ENCODE measurements at places on chromosomes 11 and 22. TPM values are rescaled to one million over a fixed set of nuclear protein-coding genes. Genes with fewer than 3 reads are reported as not detected.

The OR56A1 gene
- not detected for total RNA-seq

The SEZ6L gene
- total RNA-seq = not detected

The SCGB1C1 gene
- not detected for total RNA-seq

The MFNG gene
- 153 TPM for total RNA-seq

The PHOX2A gene
- total RNA-seq = not detected

The C11orf42 gene
- not detected for total RNA-seq

The KCNK4 gene
- 0.35 TPM for total RNA-seq

The CSNK2A3 gene
- total RNA-seq = 0.93 TPM

The OR52E8 gene
- not detected for total RNA-seq

The OR5B21 gene
- total RNA-seq = not detected

The PGA3 gene
- not detected for total RNA-seq
